ENCODE measurements at places on chromosomes 3 and 15.

DNA sequence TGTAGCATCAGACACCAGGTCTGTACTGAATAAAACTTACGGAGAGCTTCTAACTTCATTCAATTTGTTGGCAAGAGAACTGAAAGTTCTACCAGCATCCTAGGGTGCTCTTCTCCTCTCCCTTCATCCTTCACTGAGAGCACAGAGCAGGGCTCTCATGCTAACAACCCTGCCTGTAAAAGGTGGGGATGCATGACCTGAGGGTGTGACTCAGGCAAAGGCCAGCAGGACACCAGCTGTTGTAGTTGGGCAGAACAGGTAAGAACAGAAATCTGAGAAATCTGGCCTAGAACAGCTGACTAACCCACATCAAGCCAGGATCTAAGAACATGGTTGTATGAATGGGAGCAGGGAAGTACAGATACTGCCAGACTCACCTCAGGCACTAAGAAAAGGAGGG is 64.2 kb downstream of the MYLK start:
- DNase-seq = no peak

- DNase-seq = no peak
Observed at GRCh38 chr3:12255393-12255792, 33.5 kb upstream of the PPARG start.

GRCh38 chr3:105869861-105870755 is 1.3 kb upstream of the CBLB start:
- DNase-seq = no peak

- no peak for DNase-seq
Observed at GRCh38 chr3:117171124-117171523, 461.5 kb downstream of the TUSC7 start.

DNA sequence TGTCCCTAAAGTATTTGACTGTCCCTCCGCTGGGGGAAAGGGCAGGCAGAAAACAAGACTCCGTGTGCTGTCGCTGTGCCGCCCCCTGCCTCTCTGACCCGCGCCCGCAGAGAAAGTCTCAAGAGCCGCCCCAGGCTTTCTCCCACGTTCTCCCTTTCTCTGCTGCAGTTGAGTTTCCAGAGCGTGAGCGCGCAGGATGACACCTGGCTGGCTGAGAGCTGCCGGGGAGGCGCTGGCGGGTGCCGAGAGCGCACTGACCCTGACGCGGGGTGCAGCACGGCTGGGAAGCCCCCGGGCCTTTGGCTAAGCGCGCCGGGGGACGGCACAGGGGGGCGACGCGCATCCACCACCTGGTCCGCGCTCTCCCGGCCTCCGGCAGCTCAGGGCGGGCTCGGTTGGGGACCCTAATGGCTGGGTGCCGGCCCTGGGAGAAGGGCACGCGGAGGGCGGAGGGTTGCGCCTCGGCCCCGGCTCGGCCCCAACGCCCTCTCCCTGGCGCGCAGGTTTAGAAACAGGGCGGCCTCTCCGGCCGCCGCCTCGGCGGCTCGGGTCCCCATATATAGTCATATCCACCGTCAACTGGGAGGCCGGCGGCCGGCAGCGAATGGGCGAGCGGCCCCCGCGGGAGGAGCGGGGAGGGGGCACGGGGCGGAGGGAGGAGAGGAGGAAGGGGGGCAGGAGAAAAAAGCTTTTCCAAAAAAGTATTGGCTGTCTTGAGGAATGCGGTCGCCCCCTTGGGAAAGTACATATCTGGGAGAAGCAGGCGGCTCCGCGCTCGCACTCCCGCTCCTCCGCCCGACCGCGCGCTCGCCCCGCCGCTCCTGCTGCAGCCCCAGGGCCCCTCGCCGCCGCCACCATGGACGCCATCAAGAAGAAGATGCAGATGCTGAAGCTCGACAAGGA is at the start of gene TPM1:
Gene TPM1, plus strand, starts transcription at position 774 of the 903 bp plus-strand sequence. Its CDS starts 83 bp downstream, at position 857.
- DNase-seq = no peak

- DNase-seq = no peak
Observed at GRCh38 chr3:71695000-71695482, 30.2 kb downstream of the EIF4E3 start.

- no peak for DNase-seq
Observed at GRCh38 chr3:34111361-34111760, 312.9 kb downstream of the PDCD6IP start.

GRCh38 chr3:169430707-169431404 is 232.7 kb downstream of the MECOM start:
- DNase-seq = no peak

GRCh38 chr15:101446518-101447167 is 42.9 kb downstream of the PCSK6 start:
- no peak for DNase-seq

DNA sequence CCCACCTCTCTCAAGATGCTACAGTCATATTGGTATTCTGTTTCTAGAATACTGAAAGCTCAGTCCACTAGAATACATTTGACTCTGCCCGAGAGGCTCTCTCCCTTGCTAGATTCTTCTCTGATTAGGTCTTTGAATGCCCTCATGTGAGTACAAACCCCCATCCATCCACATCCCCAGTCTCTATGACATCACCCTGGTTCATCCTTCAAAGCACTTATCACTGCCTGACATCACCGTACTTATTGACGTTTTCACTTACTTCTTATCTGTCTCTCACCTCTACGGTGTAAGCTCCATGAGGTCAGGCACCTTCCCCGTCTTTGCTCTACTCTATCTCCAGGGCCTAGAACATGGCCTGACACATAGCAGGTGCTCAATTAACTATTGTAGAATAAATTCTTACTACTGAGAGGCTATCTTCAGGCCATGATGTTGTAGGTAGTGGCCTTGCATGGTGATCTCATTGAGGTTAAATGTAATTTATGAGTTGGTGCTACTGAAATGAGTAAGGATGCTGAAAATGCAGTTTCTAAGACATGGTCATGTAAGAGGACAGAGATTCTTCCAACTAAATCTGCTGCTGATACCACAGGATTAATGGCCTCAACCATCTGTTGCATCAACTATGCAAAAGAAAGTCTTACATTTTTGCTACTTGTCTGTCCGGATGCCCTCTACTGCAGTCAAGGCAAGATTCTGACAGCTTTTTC is 26.8 kb downstream of the EOGT start:
- DNase-seq = no peak

- no peak for DNase-seq
Observed at GRCh38 chr15:36401586-36401966, 177.8 kb upstream of the CDIN1 start.

DNA sequence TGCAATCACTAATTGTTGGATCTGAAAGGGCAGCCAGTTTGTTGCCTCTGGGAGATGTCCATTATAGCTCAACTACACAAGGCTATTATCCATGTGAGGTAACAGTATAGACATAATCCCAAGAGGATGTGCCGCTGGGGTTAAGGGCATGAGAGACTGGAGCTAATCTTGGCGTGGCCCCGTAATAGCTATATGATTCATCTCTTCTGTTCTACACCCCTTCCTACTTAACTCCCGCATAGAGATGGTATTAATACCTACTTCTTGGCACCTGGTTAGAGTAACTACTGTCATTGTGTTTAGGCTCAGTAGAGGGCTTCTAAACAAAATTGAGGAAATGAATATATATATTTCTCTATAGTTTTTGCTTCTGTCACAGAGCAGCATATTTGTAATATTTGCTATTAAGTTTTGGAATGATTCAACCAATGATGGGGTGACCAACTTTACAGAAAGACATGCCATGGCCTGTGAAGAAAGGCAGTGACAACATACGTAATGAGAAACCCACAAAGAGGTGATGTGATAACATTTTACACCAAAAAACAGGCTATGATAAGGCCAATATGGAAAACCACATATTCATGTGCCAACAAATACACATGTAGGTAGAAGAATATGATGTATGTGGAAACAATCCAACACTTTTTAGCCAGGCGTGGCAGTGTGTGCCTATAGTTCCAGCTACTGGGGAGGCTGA is 76.8 kb upstream of the DPH6 start:
- no peak for DNase-seq

DNA sequence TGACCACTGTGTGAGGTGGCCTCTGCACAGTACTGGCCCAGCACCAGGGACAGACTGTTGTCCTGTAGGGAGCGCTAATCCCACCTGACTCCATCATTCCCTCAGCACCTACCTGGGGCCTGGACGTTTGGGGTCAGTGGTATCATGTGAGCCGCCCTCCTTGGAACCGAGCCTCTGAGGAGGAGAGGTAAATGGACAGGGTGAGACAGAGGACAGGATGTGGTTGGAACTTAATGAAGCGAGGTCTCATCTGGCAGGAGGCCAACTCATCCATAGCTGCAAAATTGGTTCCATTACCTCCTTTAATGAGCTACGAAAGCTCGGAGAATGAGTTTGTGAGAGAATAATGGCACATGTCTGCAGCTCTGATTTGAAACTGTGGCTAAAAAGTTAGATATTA is 13.9 kb downstream of the MAPKAPK3 start:
- DNase-seq = no peak

GRCh38 chr15:96352604-96353405 is 22.3 kb downstream of the NR2F2 start:
- no peak for DNase-seq

- peak; percentile 11 for DNase-seq
Observed at GRCh38 chr15:31304751-31305365, 21.8 kb upstream of the KLF13 start.

GRCh38 chr15:67063689-67064606 is 1.5 kb upstream of the SMAD3 start:
- DNase-seq = no peak

GRCh38 chr15:52567871-52568600 is 794 bp downstream of the ARPP19 start:
- peak; percentile 51 for DNase-seq

GRCh38 chr3:60636846-60637245 is 614.4 kb downstream of the FHIT start:
- no peak for DNase-seq

- no peak for DNase-seq
Observed at GRCh38 chr15:68666120-68666811, 87.5 kb downstream of the CORO2B start.

DNA sequence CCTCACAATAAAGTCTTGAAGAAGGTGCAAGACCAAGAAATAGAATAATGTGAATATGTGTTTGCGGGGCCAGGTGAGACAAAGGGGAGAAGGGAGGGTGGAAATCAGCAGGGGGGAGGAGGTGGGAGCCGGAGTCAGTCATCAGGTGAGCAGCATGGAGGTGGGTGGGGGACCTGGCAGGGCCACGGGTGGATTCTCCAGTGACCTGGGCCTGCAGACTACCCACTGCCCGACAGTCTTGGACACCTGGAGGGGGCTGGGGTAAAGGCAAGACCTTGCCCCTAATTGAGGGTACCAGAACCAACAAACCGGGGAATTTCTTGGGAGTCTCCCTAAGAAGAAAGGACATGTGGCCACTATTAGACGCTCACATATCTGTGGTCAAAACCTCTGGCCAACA is 95.8 kb downstream of the CHSY1 start:
- DNase-seq = no peak

- DNase-seq = no peak
Observed at GRCh38 chr15:53759411-53759931, at the start of gene WDR72. Gene WDR72 (minus strand): TSS chr15:53759663. CDS start chr15:53733149, 26,514 bp downstream.

- DNase-seq = no peak
Observed at GRCh38 chr3:173066044-173067004, 74.7 kb downstream of the SPATA16 start.

- DNase-seq = no peak
Observed at GRCh38 chr3:11610044-11610671, 33.6 kb downstream of the VGLL4 start.

DNA sequence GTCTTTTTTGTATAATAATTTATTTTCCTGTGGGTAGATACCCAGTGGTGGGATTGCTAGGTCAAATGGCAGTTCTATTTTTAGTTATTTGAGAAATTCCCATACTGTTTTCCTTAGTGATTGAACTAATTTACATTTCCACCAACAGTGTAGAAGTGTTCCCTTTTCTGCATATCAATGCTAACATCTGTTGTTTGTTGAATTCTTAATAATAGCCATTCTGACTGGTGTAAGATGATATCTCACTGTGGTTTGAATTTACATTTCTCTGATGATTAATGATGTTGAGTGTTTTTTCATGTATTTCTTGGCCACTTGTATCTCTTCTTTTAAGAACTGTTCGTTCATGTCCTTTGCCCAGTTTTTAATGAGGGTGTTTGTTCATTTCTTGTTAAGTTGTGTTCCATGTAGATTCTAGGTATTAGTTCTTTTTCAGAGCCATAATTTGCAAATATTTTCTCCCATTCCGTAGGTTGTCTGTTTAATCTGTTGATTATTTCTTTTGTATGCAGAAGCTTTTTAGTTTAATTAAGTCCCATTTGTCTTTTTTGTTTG is 713.3 kb upstream of the EPHA6 start:
- DNase-seq = no peak

- DNase-seq = peak; percentile 22
Observed at GRCh38 chr3:48157950-48158376, 30.3 kb downstream of the CDC25A start.

GRCh38 chr3:128814519-128815317 is 64.7 kb upstream of the ACAD9 start:
- DNase-seq = no peak

Measured in CD4-positive, alpha-beta T cell treated with Interleukin-15 for 4 hours (primary cell).